GM04503 (cell line): ENCODE measurements at places on chromosomes 7 and 10.

DNA sequence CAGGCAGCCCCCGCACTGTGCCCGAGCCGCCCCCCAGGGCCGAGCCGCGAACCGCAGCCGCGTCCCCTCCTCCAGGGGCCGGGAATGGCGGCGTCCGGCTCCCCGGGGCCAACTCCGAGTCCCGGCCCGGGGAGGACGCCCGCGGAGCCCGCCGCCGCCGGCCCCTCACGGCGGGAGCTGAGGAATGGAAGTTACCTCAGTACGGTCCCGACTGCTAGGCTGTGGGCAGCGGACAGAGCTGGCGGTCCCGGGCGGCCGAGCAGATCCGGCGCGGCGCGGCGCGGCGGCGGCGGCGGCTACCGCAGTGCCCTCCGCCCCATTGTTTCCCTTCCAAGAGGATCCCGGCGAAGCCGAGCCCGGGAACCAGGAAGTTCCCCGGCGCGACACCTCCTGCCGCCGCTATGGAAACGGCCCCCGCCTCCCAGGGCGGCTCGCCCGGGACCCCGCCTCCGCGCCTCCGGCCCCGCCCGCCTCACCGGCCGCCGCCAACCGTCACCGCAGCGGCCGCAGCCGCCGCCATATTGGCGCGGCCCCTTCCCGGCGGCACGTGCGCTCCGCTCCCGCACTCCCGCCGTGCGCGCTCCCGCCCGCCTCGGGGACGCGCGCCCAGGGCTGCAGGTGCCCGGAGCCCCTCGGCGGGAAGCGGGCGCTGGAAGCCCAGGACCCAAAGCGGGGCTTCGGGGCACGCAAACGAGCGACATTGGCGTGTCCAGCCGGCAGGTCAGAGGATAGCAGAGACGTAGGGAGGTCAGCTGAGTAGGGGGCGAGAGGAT lies at the start of gene USP6NL:
USP6NL (minus strand) TSS at position 403 of the 773 bp plus-strand sequence. CDS start 14,016 bp downstream, outside the sequence.
- DNase-seq, result no peak

DNA sequence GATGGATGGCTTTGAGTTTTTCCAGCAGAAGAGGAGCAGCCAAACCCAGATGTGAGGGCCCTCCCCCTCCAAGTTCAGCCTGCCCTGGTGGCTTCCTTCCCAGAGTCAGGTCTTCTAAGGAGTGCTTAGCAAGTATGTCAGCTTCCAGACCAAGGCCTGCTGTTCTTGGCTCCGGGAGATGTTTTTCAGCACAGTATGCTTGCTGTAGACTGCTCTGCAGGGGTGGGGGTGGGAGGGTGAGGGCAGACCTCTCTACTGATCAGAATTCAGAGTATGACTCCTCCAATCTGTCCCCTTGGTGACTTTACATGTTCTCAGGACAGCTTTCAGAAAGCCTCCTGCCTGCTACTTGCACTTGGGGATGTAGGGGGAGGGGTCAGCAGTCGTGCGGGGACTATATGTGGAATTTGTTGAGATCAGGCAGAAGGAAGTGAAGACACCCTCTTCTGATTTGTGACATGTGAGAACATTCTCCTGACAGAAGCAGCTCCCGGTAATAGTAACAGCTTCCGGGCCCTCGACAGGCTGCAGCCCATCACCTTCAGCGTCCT lies 516.4 kb upstream of the ZMIZ1 start:
- DNase-seq, result peak; percentile 29

GRCh38 chr10:21464134-21464533 lies 61.3 kb downstream of the SKIDA1 start:
- DNase-seq, result peak; percentile 35

GRCh38 chr7:12709726-12710502 lies 22.5 kb downstream of the ARL4A start:
- DNase-seq, result peak; percentile 87

DNA sequence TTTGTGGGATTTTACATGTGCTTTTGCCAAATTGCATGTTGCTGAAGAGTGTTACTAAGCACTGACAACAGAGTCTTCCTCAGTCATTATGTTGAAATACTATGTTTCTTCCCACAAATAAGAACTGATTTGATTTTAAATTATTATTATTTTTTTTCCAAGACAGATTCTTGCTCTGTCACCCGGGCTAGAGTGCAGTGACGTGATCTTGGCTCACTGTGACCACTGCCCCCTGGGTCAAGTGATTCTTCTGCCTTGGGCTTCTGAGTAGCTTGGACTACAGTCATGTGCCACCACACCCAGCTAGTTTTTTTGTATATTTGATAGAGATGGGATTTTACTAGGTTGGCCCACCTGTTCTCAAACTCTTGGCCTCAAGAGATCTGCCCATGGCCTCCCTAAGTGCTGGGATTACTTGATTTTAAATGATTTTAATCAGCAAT lies 42.3 kb downstream of the MINPP1 start:
- DNase-seq, result no peak

DNA sequence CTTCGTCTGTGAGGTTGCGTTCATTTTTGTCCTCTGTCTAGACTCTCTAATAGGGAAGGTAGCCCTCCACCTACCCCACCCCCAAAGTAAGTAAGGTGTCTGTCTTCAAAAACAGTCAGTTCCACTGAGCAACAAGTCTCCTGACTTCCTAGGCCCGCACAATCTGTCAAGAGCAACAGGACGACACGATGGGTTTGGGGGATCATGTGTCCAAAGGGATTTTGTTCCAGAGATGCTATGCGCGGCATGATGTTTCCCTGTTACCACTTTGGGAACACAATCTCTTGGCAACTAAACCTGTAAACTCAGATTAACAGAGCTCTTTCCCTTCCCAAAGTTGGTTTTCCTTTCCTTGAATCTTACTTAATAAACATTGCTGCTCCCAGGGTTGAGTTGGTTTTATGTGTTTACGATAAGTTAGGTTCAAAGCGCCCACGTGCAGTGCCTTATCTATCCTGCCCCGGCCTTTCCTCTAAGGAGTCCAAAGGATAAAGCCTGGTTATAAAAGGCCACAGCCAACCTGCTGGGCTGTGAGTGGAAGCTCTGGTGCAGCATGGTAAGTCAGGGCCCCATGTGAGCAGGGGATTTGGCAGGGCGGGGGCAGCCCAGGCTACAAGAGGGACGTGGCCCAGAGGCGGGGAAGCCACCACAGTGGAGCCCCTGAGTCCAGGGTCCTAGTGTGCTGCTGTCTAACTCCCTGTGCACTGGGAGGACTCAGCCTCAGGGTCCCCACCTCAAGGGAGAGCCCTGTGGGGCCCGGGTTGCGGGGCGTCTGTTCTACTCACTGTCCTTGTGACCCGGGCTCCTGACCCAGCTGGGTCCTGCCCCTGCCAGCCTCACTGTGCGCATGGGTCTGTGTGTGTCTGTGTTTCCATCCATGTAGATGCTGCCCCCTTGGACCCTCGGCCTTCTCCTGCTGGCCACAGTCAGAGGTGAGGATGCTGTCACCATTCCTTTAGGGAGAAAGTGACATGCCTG lies at the start of gene PNLIPRP2:
PNLIPRP2 (plus strand) TSS at position 531 of the 978 bp plus-strand sequence.
- DNase-seq, result no peak

- DNase-seq, result no peak
Measured at GRCh38 chr7:54743580-54743979, 15.4 kb downstream of the SEC61G start.

- DNase-seq, result peak; percentile 74
Measured at GRCh38 chr10:114541081-114541796, 116.8 kb downstream of the ABLIM1 start.

DNA sequence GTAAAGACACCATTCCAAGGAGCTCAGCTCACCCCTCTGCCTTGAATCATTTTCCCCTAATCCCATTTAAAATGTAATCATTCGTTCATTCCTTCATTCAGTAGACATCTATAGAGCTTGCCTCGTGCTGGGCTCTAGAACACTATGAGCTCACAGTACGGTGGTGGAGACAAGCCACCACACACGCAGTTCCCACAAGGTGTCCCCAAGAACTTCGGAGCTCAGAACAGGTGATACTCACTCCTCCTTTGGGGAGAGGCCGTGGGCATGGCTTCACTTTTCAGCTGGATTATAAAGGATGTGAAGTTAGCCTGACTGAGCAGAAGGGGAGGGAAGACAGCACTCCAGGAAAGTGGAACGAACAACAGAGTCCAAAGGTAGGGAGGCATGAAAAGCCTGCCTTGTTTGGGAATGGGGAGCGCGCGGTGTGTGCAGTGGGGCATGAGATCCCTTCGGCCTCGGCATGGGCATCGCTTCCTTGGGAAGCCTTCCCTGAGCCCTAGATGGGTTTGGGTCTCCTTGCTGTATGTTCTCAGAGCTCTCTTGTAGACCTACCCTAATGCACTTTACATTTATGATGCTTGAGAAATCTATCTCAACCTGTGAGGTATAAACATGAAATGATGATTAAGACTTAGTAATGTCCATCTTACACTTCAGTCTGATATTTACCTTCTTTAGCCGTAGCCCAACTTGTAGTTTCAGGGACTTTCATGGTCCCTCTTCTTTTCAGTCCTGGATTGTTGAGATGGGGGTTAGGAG lies 809 bp upstream of the OGA start:
- DNase-seq, result no peak

GRCh38 chr10:7572391-7572790 lies 94.4 kb downstream of the ITIH5 start:
- DNase-seq, result peak; percentile 23

GRCh38 chr10:21732067-21732772 lies 198.2 kb downstream of the MLLT10 start:
- DNase-seq, result no peak

- no peak for DNase-seq
Measured at GRCh38 chr7:142581341-142581740, 167.9 kb upstream of the PRSS1 start.

DNA sequence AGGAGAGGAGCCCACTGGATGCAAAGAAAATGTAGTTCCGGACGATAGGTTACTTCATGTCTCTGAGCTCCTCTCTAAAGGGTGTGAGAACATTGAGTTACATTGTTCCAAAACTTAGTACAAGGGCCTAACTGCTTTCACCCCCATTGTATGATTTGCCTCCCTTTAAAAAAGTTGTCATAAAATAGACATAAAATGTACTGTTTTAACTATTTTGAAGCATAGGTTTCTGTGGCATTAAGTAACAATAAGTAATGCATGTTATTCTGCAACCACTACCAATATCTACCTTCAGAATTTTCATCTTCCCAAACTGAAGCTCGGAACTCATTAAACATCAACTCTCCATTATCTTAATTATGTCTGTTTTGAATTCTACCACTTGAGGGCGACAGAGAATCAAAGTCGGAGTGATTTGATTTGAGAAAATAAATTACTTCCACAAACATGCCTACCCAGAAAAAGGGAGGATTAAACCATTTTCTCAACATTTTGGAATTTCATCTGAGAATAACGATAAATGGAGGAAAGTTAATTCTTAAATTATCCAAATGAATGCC lies 2.7 kb downstream of the IGFBP1 start:
- no peak for DNase-seq

DNA sequence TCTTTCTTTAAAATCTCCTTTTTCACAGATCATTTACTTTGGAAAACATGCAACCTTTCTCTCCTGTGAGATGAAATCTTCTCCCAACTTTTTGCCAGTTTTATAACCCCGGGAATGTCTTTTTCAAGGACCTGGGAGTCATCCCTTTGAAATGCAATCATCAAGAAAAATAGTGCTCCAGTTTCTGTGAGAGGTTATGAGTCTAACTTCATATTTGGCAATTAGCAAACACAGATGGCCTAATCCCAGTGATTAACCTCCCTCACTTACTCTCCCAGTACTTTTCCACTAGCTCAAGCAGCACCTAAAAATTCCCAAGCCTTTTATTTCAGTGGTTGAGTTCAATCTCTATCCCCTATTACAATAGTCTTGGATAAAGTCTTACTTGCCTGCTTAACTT lies 185.8 kb upstream of the TMEM106B start:
- no peak for DNase-seq
